Activated CD8-positive, alpha-beta memory T cell treated with anti-CD3 and anti-CD28 coated beads for 4 hours (primary cell): ENCODE measurements at places on chromosomes 6 and 20.

DNA sequence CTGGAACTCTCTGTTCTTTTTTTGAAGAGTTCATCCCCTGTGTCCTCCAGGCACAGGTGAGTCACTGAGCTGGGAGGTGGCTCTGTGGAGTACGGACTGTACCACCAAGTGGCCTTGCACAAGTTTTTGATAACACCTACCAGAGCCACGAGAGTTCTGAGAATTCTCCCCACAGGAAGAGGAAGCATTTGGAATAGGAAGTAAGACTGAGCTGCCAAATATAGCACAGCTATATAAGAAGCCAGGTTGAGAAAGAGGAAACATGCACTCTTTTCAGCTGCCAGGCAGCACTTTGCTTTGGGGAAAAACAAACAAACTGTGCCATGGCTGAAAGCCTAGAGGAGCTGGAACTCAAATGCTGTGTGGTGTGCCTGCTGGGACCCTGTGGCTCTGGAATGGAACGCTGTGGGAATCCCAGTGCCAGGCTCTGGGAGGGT is 70.8 kb upstream of the RIPOR2 start:
- DNase-seq: no peak

DNA sequence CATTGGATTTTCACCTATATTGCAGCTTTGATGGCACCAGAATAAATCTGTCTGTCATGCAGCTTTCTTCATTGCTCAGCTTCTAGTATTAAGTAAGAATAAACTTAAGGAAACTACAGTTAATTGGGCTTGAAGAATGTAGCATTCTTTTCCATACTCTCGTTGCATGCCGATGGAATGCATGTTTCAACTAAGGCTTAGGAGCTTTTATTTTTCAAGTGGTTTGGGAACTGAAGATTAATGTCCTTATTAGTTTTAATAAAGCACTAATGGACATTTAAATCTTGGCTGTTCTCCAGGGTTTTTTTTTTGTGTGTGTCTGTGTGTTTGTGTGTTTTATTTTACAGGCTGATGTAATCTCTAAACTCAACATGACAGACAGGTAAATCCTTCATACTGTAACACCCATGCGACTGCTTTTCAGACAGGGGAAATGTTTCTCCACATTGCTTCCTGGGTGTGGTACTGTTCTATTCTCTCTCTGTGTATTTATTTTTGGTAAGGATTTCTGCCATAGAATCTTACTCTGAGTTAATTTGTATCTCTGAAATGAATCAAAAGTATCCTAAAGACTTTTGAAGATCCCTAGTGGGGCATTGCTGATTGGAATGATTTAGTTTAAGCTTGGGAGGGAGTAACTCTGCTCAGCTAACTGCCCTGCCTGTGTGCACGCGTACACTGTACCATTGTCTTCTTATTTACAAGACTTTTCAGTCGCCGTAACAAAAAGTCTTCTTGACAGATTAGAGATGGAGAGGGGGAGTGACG is 38.0 kb downstream of the SLC9A8 start:
- no peak for DNase-seq

DNA sequence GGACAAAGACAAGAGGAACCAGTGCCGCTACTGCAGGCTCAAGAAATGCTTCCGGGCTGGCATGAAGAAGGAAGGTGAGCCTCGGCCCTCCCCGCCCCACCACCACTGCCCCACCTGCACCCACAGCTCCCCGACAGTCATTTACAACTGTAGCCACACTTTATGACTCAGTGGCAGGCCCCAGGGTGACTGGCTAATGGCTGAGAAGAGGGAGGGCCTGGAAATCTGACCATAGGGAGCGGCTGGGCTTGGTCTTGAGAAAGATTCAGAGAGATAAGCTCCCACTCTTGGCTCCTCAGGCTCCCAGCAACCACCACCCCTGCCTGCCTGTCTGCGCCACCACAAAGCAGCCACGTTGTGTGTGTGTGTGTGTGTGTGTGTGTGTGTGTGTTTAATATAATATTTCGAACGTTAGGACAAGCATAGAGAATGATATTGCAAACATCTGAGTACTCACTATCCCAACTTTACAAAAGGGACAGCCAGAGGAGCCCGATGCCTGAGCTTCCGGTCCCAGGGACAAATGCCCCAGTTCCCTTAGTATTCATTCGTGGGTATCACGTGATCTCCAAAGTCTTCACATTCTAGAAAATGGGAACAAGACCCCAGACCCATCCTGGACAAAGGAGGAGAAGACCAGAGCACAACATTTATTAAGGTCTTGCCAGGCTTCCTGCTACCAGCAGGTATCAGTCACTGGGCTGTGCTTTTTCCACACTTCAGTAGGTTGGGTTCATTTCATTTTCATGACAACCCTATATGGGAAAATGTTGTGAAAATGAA is 52.1 kb downstream of the HNF4A start:
- no peak for DNase-seq

- DNase-seq: no peak
These were observed 45.2 kb downstream of the PLAGL2 start for GRCh38 chr20:32162351-32162750.

DNA sequence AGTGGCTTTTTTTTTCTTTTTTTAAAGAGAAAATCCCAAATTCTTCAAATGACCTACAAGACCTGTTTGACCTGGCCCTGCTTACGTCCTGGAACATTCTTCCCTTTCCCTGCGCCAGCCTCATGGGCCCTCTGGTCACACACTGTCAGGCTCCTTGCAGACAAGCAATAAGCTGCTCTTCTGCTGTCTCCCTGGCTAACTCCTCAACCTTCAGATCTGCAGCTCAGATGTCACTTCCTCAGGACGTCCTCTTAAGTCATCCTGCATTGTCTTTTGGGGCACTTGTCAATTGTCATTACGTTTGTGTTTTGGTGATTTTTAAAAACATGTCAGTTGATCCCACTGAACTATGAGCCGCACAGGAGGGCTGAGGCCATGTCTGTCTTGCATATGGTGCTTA is 28.9 kb upstream of the SLC35D3 start:
- DNase-seq: no peak

DNA sequence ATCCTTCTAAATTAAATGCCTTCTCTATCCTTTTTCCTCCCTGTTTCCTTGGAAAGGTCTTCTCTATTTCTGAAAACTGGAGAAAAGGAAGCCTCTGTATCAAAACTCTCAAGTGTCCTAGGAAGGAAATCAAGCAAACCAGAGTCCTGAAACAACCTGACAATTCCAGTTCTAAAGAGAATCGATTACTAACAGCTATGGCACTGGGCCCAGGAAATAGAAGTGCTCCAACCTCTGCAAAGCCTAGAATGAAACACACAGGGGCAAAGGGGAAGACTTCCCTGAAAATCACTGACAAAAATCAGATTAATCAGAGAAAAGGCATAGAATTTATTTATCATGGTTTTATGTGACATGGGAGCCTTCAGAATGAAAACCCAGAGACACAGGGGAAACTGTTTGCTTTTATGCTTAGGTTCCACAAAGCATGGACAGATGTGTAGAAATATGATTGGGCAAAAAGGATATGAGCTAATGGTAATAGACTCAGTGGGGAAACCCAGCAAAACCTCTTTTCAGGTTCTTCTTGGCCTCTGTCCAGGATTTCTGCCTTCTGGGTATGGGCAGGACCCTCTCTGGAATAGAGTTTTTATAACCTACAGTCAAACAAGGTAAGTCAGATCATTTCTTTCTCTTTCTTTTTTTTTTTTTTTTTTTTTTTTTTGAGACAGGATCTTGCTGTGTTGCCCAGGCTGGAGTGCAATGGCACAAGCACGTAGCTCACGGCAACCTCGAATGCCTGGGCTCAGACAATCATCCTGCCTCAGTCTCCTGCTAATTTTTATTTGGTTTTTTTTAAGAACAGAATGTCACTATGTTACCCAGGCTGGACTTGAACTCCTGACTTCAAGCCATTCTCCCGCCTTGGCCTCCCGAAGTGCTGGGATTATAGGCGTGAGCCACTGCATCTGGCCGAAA is 91.7 kb downstream of the CD24 start:
- DNase-seq: no peak
